Activated CD8-positive, alpha-beta memory T cell treated with anti-CD3 and anti-CD28 coated beads, Interleukin-2, amount 10 ng/mL, durations not matched to agents 7 days and 5 days (primary cell): ENCODE measurements at places on chromosomes 7 and 10. TPM values are rescaled to one million over a fixed set of nuclear protein-coding genes. Genes with fewer than 3 reads are reported as not detected.

DNA sequence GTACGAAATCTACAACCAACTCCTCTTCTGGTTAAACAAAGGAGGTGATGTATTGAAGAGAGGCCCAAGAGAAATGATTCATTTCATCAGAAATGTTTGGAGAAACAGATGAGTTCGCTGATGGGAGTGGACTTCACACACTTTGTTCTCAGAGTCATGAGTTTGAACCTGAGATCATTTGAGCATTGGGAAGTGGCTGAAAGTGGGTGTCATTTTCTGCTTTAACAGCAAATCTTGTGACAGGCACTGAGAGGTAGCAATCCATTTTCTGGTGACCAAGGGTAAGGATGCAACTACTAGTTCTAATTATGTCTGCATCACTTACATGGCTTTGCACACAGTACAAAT, 51.4 kb downstream of the RBM20 start:
- no peak for DNase-seq

DNA sequence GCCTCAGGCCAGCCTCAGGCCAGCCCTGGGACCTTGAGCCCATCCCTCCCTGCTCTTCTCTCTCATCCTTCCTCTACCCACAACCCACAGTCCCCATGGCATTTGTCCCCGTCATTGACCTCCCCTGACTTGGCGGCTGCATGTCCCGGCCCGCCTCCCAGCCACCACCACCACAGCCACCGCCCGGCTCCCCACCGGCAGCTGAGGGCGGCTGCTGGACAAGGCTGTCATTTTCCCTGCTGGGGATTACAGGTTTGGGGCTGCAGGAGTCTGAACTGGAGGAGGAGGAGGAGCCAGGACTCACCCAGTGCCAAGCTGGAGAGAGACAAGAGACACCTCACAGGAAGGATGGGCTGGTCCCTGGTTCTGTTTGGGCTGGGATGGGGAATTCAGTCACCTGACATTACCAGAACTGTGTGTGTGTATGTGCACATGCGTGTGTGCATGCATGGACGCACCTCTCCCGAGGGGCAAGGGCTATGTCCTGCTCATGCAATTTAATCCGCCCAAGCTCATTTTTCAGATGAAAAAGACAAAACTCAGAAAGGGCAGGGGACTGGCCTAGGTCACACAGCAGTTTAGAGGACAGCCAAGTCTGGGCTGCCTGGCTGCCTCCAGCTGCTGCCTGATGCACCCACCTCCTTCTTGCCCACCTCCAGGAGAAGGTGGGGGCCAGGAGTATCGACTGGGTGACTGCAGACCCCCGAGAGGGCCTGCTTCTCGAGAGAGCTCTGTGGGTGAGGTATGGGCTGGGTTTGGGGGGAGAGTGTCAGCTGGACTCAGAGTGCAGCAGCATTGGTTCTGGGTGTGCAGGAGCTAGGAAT, 113.1 kb downstream of the ZMIZ1 start:
- no peak for DNase-seq

- no peak for DNase-seq
Measured at GRCh38 chr7:990352-990932, 7.5 kb downstream of the CYP2W1 start.

DNA sequence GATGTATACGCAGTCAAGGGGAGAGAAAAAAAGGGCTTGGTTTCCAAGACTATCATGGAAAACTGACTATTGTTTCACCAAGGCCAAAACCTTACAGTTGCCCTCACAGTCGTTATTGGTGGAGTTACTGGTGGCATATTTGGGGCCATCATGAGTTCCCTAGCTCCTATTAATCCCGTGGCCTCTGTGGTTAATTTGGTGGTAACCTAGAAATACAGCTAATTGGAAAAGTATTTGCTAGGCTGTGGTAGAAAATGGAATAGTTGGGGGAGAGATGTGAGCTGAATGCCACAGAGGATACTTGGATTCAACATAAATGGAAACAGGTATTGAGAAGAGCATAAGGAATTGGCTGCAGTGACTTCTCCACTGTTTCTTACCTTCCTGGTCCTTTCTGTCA, 450.7 kb downstream of the KCNMA1 start:
- DNase-seq, result no peak

DNA sequence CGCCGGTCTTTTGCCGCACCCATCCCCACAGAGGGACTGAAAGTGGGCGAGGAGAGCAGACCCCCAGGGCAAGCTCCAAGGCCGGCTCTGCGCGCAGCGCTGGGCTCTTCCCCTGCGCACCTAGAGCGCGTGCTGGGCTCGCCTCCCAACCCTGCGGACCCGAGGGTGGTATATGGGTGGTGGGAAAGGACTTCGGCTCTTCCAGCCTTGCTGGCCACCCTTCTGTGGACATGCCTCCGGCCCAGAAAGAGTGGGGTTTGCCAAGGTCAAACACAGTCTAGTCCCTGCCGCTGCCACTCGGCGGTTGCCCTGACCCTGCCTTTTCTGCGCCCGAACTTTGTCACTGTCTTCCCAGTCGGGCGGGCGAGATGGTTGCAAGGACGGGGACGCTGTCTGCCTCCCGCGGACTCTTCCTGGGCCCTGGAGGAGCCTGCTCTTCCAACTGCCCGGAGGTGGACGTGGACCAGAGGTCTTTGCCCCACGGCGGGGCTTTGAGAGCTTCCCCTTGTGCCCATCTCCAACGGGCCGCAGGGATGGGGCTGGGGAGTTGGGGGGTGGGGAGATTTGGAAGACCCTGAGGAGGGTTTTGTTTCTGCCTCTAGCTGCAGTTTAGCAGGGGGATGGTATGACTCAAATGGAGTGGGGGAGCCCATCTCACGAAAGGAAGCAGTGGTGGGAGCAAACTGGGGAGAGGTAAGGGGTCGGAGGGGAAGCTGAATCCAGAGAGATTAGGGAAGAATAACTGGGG, 1.5 kb downstream of the ADCY1 start:
- no peak for DNase-seq

DNA sequence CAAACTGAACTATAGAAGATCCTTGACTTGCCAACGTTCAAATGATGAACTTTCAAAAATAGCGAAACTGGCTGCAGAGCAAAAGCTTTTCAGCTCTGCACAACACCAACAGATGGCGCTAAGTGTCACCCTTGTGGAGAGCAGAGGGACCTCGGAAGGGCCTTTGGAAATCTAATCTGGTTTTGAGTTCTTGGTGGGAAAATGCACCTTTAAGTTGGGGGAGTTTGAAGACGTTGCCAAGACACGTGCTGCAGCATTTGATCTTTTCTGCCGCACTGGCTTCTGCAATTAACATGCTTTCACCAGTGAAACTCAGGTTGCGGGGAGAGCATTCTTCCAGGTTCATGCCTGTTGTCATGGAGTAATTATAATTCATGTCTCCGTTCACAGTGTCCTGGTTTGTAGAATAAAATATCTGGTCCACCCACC, 26.3 kb upstream of the WDR11 start:
- no peak for DNase-seq

GRCh38 chr10:22619101-22619500, 95.3 kb downstream of the PIP4K2A start:
- no peak for DNase-seq

- DNase-seq, result peak; percentile 75
Measured at GRCh38 chr7:117008886-117009531, 55.7 kb downstream of the ST7 start.

- no peak for DNase-seq
Measured at GRCh38 chr10:124285587-124286527, 132.9 kb downstream of the OAT start.

GRCh38 chr7:2821842-2822507, 22.1 kb downstream of the GNA12 start:
- no peak for DNase-seq

GRCh38 chr10:103124420-103125096, 68.5 kb downstream of the NT5C2 start:
- DNase-seq, result no peak

GRCh38 chr7:55060636-55061022, 41.8 kb downstream of the EGFR start:
- DNase-seq, result no peak

DNA sequence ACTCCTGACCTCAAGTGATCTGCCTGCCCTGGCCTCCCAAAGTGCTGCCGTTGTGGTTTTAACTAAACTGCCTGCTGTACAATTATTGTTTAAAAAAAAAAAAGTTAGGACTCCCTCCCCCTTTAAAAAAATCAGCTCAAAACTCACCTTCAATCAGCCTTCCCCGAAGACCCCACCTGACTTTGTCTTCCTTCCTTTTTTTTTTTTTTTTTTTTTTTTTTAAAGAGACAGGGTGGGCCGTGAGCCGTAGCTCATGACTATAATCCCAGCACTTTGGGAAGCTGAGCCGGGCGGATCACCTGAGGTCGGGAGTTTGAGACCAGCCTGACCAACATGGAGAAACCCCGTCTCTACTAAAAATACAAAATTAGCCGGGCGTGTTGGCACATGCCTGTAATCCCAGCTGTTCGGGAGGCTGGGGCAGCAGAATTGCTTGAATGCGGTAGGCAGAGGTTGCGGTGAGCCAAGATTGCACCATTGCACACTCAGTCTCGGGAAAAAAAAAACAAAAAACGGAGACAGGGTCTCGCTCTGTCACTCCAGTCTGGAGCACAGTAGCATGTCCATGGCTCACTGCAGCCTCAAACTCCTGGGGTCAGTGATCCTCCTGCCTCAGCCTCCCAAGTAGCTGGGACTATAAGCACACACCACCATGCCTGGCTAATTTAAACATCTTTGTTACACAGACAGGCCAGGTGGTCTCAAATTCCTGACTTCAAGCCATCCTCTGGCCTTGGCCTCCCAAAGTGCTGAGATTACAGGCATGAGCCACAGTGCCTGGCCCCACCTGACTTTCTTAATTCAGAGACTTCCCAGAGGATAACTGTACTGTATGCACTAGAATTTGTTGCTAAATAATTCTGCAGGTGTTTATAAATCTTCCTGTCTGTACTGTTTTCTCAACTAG, 3.2 kb downstream of the FIS1 start:
- DNase-seq, result no peak

DNA sequence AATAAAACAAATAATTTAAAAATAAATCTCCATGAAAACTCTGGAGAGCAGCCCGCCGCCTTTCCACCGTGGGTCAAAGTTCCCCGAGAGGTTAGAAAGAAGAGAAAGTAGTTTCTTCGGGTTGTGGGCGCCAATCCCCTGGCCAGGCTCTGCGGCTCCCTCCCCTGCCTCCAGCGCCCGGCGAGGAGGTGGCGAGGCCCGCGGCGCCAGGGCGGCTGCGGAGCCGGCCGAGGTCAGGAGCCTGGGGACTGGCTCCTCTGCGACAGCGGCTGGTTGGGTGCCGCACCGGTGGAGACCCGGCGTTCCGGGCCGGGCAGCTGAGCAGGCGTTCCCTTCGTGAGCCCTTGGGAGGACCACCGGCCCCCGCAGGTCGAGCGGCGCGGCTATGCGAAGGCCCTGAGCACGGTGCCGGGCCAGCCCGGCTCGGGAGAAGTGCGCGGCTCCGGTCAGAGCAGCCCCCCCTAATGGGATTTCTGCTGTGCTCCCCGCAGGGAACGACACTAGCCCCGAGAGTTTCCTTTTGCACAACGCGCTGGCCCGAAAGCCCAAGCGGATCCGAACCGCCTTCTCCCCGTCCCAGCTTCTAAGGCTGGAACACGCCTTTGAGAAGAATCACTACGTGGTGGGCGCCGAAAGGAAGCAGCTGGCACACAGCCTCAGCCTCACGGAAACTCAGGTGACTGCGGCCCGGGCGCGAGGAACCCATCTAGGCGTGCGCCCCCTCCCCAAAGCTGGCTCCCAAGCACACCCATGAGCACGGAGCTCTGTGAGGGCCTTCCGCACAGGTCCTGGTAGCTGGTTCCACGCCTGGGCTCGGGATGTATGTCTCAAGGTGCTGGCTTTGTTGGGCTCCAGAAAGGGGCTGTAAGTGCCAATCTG, 2.8 kb downstream of the EMX2 start:
- no peak for DNase-seq

GRCh38 chr10:6473430-6473829, 106.6 kb downstream of the PRKCQ start:
- DNase-seq, result peak; percentile 83

DNA sequence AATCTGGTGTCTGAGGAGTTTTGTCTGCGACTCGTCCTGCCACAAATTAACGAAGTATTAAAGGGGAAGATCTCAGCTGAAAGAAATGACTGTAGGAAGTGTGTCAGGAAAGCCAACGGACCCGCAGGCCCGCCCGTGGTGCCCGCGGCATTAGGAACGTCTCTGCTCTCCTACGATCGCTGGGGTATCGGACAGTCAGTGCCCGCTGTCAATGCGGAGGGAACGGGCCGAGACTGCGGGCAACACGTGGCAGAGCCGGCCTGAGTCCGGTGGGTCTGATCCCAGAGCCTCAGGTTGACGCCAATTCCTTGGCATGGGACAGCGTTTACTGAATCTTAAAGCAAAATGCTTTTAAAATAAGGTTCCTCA, 128.7 kb downstream of the KBTBD2 start:
- no peak for DNase-seq

DNA sequence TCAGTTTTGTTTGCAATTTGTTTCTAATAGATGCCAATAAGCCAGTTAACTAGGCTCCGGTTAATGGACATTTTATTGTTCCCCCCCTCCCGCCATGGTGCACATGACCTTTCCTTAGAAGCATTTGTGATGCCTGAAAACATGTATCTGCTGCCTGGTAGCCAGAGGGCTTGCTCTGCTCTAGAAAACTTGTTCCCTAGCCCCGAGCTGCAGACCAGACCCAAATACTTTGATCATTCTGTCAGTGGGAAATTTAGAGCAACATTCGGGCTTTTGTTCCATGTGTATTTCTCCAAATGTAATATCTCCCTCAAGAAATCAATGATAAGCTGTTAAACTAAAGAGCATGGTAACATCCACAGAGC, 104.7 kb downstream of the EVX1 start:
- DNase-seq, result no peak

DNA sequence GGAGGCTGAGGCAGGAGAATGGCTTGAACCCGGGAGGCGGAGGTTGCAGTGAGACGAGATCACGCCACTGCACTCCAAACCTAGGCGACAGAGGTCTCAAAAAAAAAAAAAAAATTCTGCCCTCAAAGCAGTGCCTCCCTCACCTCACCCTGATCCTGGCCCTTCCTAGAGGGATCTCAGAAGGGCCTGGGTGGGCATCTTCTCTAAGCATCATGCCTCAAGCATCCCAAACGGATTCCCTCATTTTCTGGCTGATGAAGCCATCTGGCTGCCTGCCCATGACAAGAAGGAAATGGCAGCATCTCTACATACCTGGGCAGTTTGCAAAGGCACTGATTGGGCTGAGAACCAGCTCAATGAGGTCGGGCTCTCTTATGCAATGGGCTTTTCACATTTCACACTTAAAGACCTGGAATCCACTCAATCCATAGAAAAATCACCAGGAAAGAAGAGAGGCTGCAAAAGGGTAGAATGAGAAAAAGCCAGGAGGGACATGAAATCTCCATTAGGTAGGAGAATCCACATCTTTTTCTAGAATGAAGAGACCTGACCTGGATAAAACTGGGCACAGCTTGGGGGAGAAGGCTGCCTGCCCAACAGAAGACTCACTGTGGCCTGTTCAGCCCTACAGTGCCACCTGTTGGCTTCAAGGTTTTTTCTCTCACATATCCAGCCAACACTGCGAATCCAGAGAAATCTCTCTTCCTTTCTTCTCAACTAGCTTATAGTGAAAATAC, 48.1 kb downstream of the PDLIM1 start:
- peak; percentile 57 for DNase-seq

INMT gene
- total RNA-seq, result 0.12 TPM

STOX1 gene
- total RNA-seq, result 0.33 TPM

ZNF727 gene
- not detected for total RNA-seq

TMEM273 gene
- 44.9 TPM for total RNA-seq

GRID2IP gene
- 0.14 TPM for total RNA-seq

BHLHA15 gene
- 0.33 TPM for total RNA-seq
